ENCODE measurements at places on chromosomes 3 and 15. TPM values are rescaled to one million over a fixed set of nuclear protein-coding genes. Genes with fewer than 3 reads are reported as not detected.

OR5K4 gene
- not detected for total RNA-seq

ZMYND10 gene
- not detected for total RNA-seq

SPSB4 gene
- 4.7 TPM for total RNA-seq

GOLGA6B gene
- total RNA-seq, result not detected

GPR171 gene
- total RNA-seq, result 2.1 TPM

GAP43 gene
- total RNA-seq, result 0.60 TPM

CRABP1 gene
- total RNA-seq, result not detected

SCG5 gene
- not detected for total RNA-seq

ECE2 gene
- total RNA-seq, result not detected

KNL1 gene
- 1.1 TPM for total RNA-seq

LNP1 gene
- 5.9 TPM for total RNA-seq

ERICH6 gene
- total RNA-seq, result not detected

PCCB gene
- total RNA-seq, result 91.4 TPM

CPNE4 gene
- total RNA-seq, result 23.2 TPM

SNAP23 gene
- total RNA-seq, result 74.8 TPM

FOXP1 gene
- total RNA-seq, result 39.9 TPM

LTF gene
- 2.7 TPM for total RNA-seq

CHRD gene
- total RNA-seq, result 6.8 TPM

CCRL2 gene
- total RNA-seq, result 1.7 TPM

EFCC1 gene
- 1.7 TPM for total RNA-seq

SNTN gene
- total RNA-seq, result not detected

NMB gene
- total RNA-seq, result 8.0 TPM

Data from heart left ventricle (tissue), 16 donors.